ENCODE measurements at places on chromosomes 5 and 9.

- DNase-seq: no peak
Measured at GRCh38 chr5:5398071-5398470, 24.4 kb upstream of the ICE1 start.

DNA sequence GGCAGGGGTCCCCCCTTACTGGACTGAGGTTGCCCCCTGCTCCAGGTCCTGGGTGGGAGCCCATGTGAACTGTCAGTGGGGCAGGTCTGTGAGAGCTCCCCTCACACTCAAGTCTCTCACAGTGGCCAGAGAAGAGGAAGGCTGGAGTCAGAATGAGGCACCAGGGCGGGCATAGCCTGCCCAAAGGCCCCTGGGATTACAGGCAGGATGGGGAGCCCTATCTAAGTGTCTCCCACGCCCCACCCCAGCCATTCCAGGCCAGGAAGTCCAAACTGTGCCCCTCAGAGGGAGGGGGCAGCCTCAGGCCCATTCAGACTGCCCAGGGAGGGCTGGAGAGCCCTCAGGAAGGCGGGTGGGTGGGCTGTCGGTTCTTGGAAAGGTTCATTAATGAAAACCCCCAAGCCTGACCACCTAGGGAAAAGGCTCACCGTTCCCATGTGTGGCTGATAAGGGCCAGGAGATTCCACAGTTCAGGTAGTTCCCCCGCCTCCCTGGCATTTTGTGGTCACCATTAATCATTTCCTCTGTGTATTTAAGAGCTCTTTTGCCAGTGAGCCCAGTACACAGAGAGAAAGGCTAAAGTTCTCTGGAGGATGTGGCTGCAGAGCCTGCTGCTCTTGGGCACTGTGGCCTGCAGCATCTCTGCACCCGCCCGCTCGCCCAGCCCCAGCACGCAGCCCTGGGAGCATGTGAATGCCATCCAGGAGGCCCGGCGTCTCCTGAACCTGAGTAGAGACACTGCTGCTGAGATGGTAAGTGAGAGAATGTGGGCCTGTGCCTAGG lies at the start of gene CSF2:
TSS of gene CSF2 (plus strand) at position 559 of the 783 bp plus-strand sequence. CDS start at position 594, 35 bp downstream.
- DNase-seq: no peak

GRCh38 chr9:89309608-89310474 lies 1.2 kb upstream of the CKS2 start:
- DNase-seq: no peak

GRCh38 chr9:109939698-109940342 lies 159.8 kb downstream of the PALM2AKAP2 start:
- DNase-seq: no peak

- DNase-seq: no peak
Measured at GRCh38 chr9:121350993-121351561, 19.0 kb downstream of the STOM start.

DNA sequence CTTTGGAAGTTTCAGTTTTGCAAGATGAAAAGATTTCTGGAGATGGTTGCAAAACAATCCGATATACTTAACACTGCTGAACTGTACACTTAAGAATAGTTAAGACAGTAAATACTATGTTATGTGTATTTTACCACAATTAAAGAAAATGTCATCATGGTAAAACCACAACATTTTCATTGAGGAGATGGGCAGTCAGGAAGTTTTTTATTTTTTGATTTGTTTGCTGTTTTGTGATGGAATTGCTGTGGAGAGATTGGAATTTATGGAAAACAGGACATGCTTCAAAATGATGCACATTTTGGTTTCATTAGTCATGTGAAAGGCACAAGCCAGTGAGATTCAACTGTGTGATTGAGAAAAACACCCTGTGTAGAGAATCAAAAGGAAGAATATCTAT lies 90.5 kb upstream of the AGXT2 start:
- DNase-seq: no peak

DNA sequence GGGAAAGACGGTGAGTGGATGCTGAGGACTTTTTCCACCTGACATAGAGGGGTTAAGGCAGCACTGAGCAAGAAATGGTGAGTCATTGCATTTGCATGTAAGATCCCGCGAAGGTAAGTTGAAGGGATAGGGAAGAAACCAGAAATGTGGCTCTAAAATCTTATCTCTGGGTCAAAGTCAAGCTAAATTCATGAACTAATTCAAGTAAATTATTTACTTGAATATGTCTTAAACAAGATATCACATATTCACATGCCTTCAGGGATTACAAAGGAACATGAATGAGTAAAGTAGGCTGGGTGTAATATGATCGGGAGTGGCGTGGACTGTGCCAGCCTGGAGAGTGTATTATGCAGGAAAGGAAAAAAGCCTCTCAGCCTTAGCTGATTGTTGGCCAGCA lies 74.4 kb upstream of the EQTN start:
- no peak for DNase-seq

- DNase-seq: no peak
Measured at GRCh38 chr5:28542987-28543386, 1504.6 kb upstream of the CDH9 start.

DNA sequence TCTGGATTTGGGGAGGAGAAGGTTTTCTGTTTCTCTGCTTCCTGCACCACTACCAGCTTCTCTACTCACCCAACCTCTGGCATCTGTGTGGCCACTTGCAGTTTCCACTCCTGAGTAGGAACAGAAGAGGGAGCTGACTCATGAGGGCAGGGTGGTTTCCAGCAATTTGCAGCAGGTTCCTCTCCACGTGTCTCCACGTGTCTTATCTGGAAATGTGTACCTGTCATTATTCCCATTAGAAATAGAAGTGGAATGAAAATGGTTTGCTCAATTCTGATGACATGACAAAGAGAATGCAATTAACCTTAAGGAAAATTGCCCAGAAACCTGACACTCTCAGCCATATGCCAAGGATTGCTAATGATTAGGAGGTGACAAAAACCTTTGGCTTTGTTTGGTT lies 33.0 kb downstream of the EGFLAM start:
- DNase-seq: no peak

DNA sequence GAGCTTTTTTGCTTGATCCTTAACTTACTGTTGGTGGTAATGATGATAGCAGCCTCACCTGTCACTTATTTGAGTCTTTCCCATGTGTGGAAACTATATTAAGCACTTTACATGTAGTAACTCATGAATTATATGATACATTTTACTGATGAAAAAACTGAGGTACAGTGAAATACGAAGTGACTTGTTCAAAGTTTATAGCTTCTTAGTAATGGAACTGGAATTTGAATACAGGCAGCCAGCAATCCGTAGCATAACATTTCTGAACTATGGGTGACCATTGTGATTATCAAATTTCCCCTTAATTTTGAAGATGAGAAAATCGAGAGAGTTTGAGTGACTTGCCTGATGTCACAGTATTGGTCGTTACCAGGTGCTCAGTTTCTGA lies 17.3 kb downstream of the SCAMP1 start:
- no peak for DNase-seq

DNA sequence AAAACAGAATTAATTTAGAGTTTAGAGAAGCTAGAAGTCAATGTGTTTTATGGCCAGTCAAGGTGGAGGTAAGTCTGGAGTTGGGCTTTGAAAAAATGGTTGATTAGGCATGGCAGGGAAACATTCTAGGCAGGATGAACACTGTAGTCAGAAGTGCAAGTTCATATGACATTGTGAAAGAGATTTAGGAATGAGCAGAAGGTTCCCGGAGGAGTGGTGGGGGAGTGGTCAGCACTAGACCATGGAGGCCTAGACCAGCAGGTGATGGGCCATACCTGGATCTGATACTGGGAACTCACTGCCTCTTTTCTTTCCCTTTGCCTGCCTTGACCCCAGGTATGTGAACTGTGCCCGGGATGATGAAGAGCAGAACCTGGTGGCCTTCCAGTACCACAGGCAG lies 16.6 kb downstream of the PRDM9 start:
- no peak for DNase-seq

DNA sequence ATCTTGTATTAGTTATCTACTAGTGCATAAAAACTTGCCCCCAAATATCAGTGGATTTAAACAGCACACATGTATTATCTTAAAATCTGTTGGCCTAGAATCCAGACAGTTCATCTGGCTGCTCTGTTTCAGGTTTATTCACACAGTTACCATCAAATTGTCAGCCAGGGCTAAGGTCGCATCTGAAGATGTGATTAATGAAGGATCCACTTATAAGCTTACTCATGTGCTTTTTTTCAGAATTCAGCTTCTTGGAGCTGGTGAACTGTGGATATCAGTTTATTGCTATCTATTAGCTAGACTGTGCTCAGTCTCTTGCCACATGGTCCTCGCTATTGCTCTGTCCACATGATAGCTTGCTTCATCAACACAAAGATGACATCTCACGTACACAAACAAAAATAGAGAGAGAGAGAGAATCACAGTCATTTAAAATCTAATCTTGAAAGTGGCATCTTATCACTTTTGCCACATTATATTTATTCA lies 81.5 kb downstream of the PRDM9 start:
- DNase-seq: no peak

DNA sequence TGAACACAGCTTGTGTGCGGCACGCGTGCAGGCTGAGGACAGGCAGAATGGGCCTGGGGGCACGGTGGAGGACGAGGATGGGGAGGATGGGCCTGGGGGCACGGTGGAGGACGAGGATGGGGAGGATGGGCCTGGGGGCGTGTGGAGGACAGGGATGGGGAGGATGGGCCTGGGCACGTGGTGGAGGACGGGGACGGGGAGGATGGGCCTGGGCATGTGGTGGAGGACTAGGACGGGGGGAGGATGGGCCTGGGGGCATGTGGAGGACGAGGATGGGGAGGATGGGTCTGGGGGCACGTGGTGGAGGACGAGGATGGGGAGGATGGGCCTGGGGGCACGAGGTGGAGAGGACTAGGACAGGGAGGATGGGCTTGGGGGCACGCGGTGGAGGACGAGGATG lies 22.0 kb downstream of the FBXW5 start:
- no peak for DNase-seq

DNA sequence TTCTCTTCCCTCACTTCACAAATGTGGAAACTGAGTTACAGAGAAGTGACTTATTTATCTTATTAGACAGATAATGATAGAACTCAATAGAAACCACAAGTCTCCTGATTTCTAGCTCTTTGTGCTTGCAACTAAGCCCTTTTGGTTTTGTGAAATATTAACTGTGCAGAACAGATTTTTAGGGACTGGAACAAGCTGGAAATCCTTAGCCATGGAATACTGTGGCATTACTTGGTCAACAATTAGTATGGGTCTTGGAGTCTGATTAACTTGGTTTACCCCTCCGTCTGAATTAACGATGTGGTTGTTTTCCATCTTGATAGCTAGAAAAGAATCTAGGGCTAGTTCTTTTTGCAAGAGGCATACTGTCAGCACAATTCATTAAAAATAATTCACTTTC lies 584 bp upstream of the KLF9 start:
- no peak for DNase-seq

- no peak for DNase-seq
Measured at GRCh38 chr5:172433071-172433470, 21.3 kb downstream of the SH3PXD2B start.

GRCh38 chr5:109961751-109962150 lies 272.0 kb downstream of the MAN2A1 start:
- DNase-seq: no peak

DNA sequence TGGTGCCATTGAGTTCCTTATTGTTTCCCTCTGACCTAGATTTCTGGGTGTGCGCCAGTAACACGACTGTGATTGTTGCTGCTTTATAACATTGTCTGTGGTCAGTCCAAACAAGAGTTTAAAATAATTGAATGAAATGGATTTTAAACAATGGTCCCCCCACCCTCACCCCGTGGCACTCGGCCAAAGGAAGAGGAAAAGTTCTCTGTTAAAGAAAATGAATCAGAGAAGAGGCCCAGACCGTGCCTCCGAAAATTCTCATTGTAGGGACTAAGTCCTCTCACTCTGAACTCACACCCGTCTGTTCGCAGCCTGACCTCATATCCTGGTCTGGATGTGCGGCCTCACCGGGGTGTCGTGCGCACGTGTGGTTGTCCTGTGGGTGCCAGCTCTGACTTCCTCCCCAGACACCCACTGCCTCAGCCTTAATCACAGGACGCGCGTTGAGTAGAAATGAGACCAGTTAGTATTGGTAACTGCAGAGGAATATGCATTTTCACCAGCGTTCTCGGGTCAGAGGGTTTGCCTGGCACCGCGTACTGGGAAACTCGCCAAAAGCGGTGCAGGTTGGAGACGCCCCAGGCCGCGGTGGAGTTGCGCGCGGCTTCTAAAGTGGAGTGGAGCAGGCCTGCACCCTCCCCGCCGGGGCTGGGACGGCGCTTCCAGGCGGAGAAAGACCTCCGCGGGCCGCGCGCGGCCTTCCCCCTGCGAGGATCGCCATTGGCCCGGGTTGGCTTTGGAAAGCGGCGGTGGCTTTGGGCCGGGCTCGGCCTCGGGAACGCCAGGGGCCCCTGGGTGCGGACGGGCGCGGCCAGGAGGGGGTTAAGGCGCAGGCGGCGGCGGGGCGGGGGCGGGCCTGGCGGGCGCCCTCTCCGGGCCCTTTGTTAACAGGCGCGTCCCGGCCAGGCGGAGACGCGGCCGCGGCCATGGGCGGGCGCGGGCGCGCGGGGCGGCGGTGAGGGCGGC lies at the start of gene ABL1:
TSS of gene ABL1 (plus strand) at position 884 of the 966 bp plus-strand sequence. CDS start 193 bp downstream, outside the sequence.
- peak; percentile 83 for DNase-seq

DNA sequence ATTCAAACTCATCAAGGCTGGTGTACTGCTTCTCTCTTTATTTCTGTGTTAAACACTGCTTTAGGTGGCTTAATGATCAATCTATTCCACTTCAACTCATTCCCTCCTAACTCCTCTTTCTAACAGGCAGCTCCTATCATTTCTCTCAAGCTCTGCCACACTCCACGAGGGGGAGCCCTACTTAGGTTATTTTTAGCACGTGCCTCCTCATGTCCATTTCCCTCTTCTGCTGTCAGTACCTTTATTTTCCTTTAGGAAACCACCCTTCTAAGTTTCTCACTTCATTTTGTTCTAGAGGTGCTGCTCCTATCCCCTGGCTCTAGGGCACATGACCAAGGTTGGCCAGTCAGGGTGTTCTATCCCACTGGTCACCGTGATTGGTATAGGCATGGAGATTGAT lies 6.7 kb upstream of the BRINP1 start:
- DNase-seq: peak; percentile 59

- DNase-seq: no peak
Measured at GRCh38 chr9:90915693-90916092, 114.1 kb downstream of the SYK start.

GRCh38 chr5:55154873-55155272 lies 5.1 kb upstream of the GPX8 start:
- DNase-seq: no peak

DNA sequence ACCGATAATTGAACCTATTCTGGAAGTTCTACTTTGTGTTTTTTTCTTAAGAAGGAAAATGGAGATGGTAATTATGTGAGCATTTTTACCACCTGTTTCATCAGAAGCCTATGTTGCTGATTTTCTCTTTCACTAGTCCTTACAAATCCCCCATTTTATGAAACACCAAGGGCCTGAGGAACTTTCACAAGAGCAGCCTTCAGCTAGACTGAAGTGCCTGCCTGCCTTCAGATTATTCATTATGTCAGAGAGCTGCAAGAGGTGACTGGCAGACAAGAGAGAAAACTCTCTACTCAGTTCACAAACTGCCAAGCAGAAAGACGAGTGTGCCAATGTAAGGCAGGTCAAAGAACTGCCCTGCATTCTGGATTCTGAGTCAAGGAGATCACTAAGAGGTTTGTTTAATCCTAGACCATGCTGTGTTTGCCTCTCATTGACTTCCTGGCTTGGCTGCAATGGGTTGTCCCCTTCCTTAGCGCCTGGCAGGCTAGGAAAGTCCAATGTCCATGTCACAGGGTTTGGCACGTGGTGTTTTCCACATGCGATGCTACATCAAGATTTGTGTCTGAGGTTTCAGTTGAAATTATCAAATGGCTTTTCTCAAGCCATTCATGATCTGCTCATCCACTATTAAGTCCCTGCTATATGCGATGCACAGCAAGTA lies 143.3 kb downstream of the CDC42SE2 start:
- DNase-seq: no peak

All from ecto neural progenitor cell (in vitro differentiated cells).